Psoas muscle (tissue), 8 donors: ENCODE measurements at places on chromosomes 3 and 15. TPM values are rescaled to one million over a fixed set of nuclear protein-coding genes. Genes with fewer than 3 reads are reported as not detected.

- H3K4me1 ChIP-seq: peaks cover 59% of the 10 kb centered on the region
- H3K27me3 ChIP-seq: no peaks in the 10 kb centered on the region
- H3K27ac ChIP-seq: no peak overlapping the region
- no peaks in the 10 kb centered on the region for H3K36me3 ChIP-seq
- no peak overlapping the region for H3K4me3 ChIP-seq
- DNase-seq: no peak
Observed at GRCh38 chr3:124775877-124776276, 45.6 kb downstream of the UMPS start.

DNA sequence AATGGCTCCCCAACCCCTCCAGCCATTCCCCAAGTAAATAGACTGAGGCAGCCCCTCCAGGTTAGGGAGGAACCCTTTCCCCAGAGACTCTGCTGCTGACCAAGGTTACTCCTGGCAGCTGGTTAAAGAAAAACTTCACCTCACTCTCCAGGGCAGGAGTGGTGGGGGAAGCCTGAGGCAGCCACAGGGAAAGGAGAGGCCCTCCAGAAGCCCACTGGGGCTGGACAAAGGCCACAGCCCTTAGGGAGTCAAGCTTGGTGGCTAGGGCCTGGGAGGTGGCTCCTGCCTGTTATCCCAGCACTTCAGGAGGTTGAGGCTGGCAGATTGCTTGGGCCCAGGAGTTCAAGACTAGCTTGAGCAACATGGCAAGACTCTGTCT, 923 bp downstream of the ACY1 start:
- H3K4me3 ChIP-seq: peak overlapping the region; percentile 84
- peaks cover 20% of the 10 kb centered on the region for H3K4me1 ChIP-seq
- H3K27ac ChIP-seq: peak overlapping the region; percentile 96
- peaks cover 8% of the 10 kb centered on the region for H3K36me3 ChIP-seq

- DNase-seq: no peak
- no peak overlapping the region for H3K27ac ChIP-seq
- H3K36me3 ChIP-seq: no peaks in the 10 kb centered on the region
- no peaks in the 10 kb centered on the region for H3K27me3 ChIP-seq
- H3K4me1 ChIP-seq: no peaks in the 10 kb centered on the region
Observed at GRCh38 chr3:69290430-69290829, 95.5 kb downstream of the FRMD4B start.

- no peak overlapping the region for H3K27ac ChIP-seq
- no peaks in the 10 kb centered on the region for H3K27me3 ChIP-seq
- DNase-seq: no peak
- no peaks in the 10 kb centered on the region for H3K36me3 ChIP-seq
Observed at GRCh38 chr15:62326460-62327011, 161.5 kb upstream of the C2CD4B start.

DNA sequence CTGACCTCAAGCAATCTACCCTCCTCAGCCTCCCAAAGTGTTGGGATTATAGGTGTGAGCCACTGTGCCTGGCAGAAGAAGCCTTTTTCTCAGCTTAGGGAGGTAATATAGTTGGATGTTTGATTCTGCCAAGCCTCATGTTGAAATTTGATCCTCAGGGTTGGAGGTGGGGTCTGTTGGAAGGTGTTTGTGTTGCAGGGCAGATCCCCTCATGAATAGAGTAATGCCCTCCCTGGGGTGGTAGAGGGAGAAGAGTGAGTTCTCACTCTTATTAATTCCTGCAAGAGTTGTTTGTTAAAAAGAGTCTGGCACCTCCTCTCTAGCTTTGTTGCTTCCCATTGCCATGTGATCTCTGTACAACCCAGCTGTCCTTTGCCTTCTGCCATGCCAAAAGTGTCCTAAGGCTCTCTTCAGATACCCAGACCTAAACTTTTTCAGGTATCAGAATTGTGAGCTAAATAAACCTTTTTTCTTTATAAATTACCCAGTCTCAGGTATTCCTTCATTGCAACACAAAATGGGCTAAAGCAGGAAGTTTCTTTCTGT, 16.4 kb downstream of the NECTIN3 start:
- H3K27ac ChIP-seq: no peak overlapping the region
- no peaks in the 10 kb centered on the region for H3K36me3 ChIP-seq
- no peak overlapping the region for H3K4me3 ChIP-seq
- no peaks in the 10 kb centered on the region for H3K27me3 ChIP-seq
- H3K4me1 ChIP-seq: peaks cover 8% of the 10 kb centered on the region

GRCh38 chr3:121111914-121112612, 204.1 kb downstream of the STXBP5L start:
- no peak overlapping the region for H3K27ac ChIP-seq
- no peak for DNase-seq
- no peaks in the 10 kb centered on the region for H3K27me3 ChIP-seq
- H3K36me3 ChIP-seq: no peaks in the 10 kb centered on the region

GRCh38 chr3:171028025-171028778, 1.7 kb upstream of the SLC2A2 start:
- H3K27ac ChIP-seq: peak overlapping the region; percentile 46
- peak; percentile 70 for DNase-seq
- no peaks in the 10 kb centered on the region for H3K4me1 ChIP-seq
- peak overlapping the region; percentile 59 for H3K4me3 ChIP-seq
- no peaks in the 10 kb centered on the region for H3K36me3 ChIP-seq
- no peaks in the 10 kb centered on the region for H3K27me3 ChIP-seq

- H3K27me3 ChIP-seq: no peaks in the 10 kb centered on the region
- no peak overlapping the region for H3K4me3 ChIP-seq
- no peaks in the 10 kb centered on the region for H3K36me3 ChIP-seq
- no peak for DNase-seq
- no peaks in the 10 kb centered on the region for H3K4me1 ChIP-seq
Observed at GRCh38 chr3:195139091-195139875, 131.7 kb downstream of the XXYLT1 start.

DNA sequence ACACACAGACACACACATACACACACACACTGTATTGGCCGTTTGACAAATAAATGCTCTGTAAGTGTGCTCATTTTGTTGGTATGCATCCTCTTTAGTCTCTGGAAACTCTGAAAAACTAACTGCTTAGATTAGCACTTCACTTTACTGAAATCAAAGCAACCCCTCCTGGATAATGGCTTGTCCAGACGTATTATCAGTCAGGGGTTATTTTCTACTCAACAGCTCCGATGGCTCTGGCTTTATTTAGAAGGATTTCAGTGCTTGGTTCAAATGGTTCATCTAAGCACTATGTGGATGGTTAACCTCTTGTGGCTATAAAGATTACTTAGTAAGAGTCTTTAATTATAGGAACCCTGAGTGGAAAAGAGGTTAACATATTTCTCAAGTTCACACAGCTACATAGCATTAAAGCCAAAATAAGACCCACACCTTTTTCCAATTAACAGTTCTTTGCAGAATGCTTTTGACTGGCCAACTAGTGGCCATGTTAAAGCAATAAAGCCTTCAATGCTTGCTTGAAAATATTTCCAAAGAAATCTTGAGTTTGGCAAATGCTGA, 516.1 kb upstream of the NAALADL2 start:
- no peak for DNase-seq
- no peaks in the 10 kb centered on the region for H3K27me3 ChIP-seq
- H3K27ac ChIP-seq: no peak overlapping the region
- no peaks in the 10 kb centered on the region for H3K36me3 ChIP-seq

- H3K36me3 ChIP-seq: no peaks in the 10 kb centered on the region
- H3K4me1 ChIP-seq: no peaks in the 10 kb centered on the region
- peaks cover 5% of the 10 kb centered on the region for H3K27me3 ChIP-seq
- no peak overlapping the region for H3K27ac ChIP-seq
- no peak for DNase-seq
Observed at GRCh38 chr15:26015516-26016075, 152.5 kb upstream of the ATP10A start.

DNA sequence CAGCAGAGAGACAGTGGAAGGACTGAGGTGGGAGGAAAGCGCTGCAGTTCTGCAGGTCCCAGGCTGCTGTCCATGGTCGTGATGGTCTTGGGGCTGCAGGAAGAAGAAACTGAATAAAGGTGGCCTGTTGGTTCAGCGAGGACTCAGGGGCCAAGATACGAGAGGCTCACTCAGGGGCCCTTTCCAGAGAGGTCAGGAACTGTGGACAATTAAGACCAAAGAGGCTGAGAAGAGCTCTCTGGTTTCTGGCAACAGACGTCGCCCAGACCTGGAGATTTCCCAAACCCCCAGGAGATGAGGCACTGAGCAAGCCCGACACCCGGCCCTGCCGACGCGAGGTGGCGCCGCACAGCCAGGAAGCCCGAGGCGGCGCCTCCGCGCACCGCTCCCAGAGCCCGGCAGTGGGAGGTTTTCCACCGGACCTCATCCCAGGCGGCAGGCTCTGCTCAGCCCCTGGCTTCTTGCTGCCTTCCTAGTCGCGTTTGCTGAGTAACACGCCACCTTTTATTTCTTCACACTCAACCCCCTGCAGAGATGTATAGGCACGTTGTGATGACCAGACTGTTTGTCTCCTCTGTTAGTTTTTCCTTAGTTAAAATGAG, 56.4 kb upstream of the ARRDC4 start:
- peak; percentile 74 for DNase-seq
- H3K4me3 ChIP-seq: no peak overlapping the region
- peaks cover 41% of the 10 kb centered on the region for H3K27me3 ChIP-seq
- no peaks in the 10 kb centered on the region for H3K4me1 ChIP-seq
- no peak overlapping the region for H3K27ac ChIP-seq
- no peaks in the 10 kb centered on the region for H3K36me3 ChIP-seq

GRCh38 chr3:46950650-46951241, 25.8 kb downstream of the CCDC12 start:
- H3K27me3 ChIP-seq: no peaks in the 10 kb centered on the region
- H3K36me3 ChIP-seq: no peaks in the 10 kb centered on the region
- peaks cover 84% of the 10 kb centered on the region for H3K4me1 ChIP-seq
- H3K27ac ChIP-seq: peak overlapping the region; percentile 90
- DNase-seq: no peak

GRCh38 chr3:196181127-196181546, 30.1 kb downstream of the ZDHHC19 start:
- DNase-seq: no peak
- H3K4me3 ChIP-seq: no peak overlapping the region
- no peaks in the 10 kb centered on the region for H3K27me3 ChIP-seq

DNA sequence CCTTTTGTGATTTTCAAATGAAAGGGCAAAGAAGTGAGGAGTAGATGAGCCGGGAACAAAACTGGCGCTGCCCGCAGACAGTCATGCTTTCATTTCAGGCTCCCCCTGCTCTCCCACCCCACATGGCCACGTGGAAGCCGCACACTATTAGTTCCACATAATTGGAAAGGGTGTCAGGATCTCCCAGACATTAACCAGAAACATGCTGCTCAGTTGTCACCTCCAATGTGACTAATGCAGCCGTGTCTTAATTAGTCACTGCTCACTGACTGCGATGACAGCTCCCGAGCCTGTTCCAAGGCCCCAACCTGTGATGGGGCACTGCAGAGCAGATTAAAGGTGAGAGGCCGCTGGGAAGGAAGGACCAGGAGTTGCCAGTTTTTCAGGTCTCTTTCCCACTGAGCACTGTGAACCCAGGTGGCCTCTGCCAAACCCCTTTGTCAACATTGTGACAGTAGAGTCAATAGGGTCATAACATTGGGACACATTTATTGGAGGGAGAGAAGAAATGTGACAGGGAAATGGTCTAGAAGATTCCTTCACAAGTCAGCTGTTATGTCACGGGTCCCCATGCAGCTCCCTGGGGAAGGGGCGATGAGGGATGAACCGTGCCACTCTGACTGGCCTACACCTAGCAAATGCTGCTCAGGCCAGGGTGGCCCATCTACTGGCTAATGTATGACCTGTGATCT, 38.6 kb upstream of the SFMBT1 start:
- no peak overlapping the region for H3K4me3 ChIP-seq
- H3K27me3 ChIP-seq: no peaks in the 10 kb centered on the region
- H3K4me1 ChIP-seq: no peaks in the 10 kb centered on the region
- no peaks in the 10 kb centered on the region for H3K36me3 ChIP-seq
- no peak for DNase-seq
- H3K27ac ChIP-seq: no peak overlapping the region

GRCh38 chr15:79673416-79674123, 223.2 kb downstream of the MTHFS start:
- no peak overlapping the region for H3K27ac ChIP-seq
- H3K4me1 ChIP-seq: no peaks in the 10 kb centered on the region
- no peaks in the 10 kb centered on the region for H3K36me3 ChIP-seq
- DNase-seq: no peak
- H3K4me3 ChIP-seq: no peak overlapping the region

GRCh38 chr15:56533731-56534403, 68.9 kb upstream of the MNS1 start:
- no peak for DNase-seq
- H3K4me1 ChIP-seq: peaks cover 8% of the 10 kb centered on the region
- H3K36me3 ChIP-seq: no peaks in the 10 kb centered on the region

DNA sequence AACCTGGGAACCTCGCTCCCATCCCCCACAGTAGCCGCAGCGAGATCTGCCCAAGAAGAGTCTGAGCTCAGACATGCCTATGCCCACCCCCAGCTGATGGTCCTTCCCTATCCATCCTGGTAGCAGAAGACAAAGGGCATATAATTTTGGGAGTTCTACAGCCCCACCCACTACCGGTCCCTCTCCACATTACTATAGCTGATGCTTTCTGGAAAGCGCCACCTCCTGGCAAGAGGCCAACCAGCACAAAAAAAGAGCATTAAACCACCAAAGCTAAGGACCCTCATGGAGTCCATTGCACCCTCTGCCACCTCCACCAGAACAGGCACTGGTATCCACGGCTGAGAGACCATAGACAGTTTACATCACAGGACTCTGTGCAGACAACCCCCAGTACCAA, 168.4 kb downstream of the MEGF11 start:
- no peak overlapping the region for H3K4me3 ChIP-seq
- DNase-seq: no peak
- peaks cover 8% of the 10 kb centered on the region for H3K4me1 ChIP-seq
- no peaks in the 10 kb centered on the region for H3K36me3 ChIP-seq

GRCh38 chr15:68630211-68630555, 51.4 kb downstream of the CORO2B start:
- no peak overlapping the region for H3K27ac ChIP-seq
- H3K36me3 ChIP-seq: no peaks in the 10 kb centered on the region
- H3K4me3 ChIP-seq: no peak overlapping the region
- H3K27me3 ChIP-seq: no peaks in the 10 kb centered on the region
- no peak for DNase-seq

- no peaks in the 10 kb centered on the region for H3K36me3 ChIP-seq
- H3K27ac ChIP-seq: peak overlapping the region; percentile 72
- DNase-seq: peak; percentile 89
- peaks cover 65% of the 10 kb centered on the region for H3K4me1 ChIP-seq
- H3K27me3 ChIP-seq: no peaks in the 10 kb centered on the region
Observed at GRCh38 chr15:90557186-90558084, 27.7 kb downstream of the CRTC3 start.

- H3K27me3 ChIP-seq: no peaks in the 10 kb centered on the region
- H3K36me3 ChIP-seq: no peaks in the 10 kb centered on the region
- DNase-seq: no peak
- peak overlapping the region; percentile 45 for H3K4me3 ChIP-seq
- peak overlapping the region; percentile 78 for H3K27ac ChIP-seq
Observed at GRCh38 chr3:29758434-29759322, 477.8 kb downstream of the RBMS3 start.

GRCh38 chr3:169619793-169620192, 43.7 kb downstream of the MECOM start:
- H3K4me1 ChIP-seq: no peaks in the 10 kb centered on the region
- no peak for DNase-seq
- no peak overlapping the region for H3K4me3 ChIP-seq
- no peaks in the 10 kb centered on the region for H3K36me3 ChIP-seq
- H3K27me3 ChIP-seq: no peaks in the 10 kb centered on the region

- no peaks in the 10 kb centered on the region for H3K27me3 ChIP-seq
- no peak overlapping the region for H3K4me3 ChIP-seq
- no peaks in the 10 kb centered on the region for H3K36me3 ChIP-seq
- H3K4me1 ChIP-seq: no peaks in the 10 kb centered on the region
- DNase-seq: no peak
Observed at GRCh38 chr15:48858401-48858800, 19.5 kb upstream of the EID1 start.

FRMD5 gene
- polyA plus RNA-seq: not detected

CTXN2 gene
- polyA plus RNA-seq: not detected

GREM1 gene
- polyA plus RNA-seq: 0.68 TPM

ARPIN gene
- 3.5 TPM for polyA plus RNA-seq

ARHGEF3 gene
- 6.2 TPM for polyA plus RNA-seq

SKOR1 gene
- polyA plus RNA-seq: 0.07 TPM

IMPG2 gene
- polyA plus RNA-seq: 0.05 TPM
